ENCODE measurements at places on chromosomes 2 and 18.

DNA sequence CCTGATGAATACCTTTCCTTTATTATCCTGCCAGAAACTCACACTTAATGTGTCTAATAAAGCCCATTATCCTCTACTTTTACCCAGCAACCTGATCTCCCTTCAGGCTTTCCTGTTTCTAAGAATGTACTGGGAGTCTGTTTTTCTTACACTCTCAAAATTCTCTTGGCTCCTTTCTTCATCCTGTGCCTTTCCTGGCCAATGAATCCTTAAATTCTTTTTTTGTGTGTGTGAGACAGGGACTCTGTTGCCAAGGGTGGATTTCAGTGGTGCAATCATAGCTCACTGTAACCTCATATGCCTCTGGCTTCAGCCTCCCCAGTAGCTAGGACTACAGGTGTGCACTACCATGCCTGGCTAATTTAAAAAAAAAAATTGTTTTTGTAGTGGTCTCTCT is 72.7 kb downstream of the MAP2 start:
- no peak for DNase-seq

- no peak for DNase-seq
Measured at GRCh38 chr2:154455866-154456265, 242.6 kb upstream of the KCNJ3 start.

- DNase-seq: no peak
Measured at GRCh38 chr2:24439280-24439970, 51.6 kb upstream of the NCOA1 start.

GRCh38 chr18:23227726-23228070 is 92.4 kb downstream of the CABLES1 start:
- DNase-seq: no peak

DNA sequence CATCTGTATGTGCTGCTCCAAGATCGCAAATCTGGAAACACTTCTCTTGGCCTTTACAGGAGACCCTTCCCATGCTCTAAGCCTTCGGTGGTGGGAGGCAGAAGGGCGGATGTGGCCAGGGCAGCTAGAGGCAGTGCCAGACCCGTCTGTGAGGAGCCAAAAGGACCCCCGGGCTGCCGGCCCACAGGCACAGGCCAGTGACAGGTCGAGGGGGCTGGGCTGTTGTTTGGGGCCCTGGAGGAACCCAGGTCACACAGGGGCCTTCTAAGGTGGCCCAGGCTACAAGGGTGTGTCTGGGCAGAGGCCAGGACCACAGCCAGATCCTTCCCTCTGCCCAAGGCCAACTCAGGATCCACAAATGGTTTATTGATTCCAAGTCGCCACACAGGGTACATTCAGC is 49.4 kb downstream of the SLC66A2 start:
- peak; percentile 10 for DNase-seq

GRCh38 chr2:122034777-122035176 is 279.3 kb downstream of the TSN start:
- no peak for DNase-seq

DNA sequence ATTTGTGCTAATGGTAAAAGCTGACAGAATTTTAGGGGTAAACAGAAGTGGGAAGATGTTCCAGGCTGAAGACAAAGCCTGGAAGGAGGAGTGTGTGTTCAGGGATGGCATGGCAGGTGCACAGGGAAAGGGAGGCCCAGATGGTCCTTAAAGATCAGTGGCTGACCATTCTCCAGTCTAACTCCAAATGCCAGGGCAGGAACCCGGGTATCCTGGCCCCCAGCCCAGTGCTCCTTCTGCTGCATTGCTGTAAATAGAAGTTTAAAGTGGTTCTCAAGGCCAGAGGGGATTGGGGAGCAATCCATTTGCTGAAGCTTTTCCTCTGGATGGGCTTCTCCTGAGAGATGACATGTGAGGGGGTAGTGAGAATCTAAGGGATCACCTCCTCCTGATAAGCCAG is 158.6 kb downstream of the CTIF start:
- no peak for DNase-seq

DNA sequence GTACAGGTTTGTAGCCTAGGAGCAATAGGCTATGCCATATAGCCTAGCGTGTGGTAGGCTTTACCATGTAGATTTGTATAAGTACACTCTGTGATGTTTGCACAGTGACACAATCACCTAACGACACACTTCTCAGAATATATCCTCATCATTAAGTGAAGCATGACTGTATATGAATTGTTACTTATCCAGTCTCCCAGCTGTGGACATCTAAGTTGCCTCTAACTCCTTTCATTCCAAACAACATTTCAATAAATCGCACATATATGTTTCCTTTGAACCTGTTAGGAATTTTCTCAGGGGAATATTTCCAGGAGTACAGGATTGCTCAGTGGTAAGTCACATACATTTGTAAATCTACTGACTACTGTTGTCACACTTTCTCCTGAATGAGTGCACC is 90.0 kb downstream of the ARHGAP15 start:
- DNase-seq: no peak

- no peak for DNase-seq
Measured at GRCh38 chr18:79434607-79435401, 39.1 kb downstream of the NFATC1 start.

- DNase-seq: no peak
Measured at GRCh38 chr2:167132066-167132465, 243.8 kb downstream of the XIRP2 start.

GRCh38 chr18:27202741-27203140 is 17.6 kb upstream of the CHST9 start:
- no peak for DNase-seq

- DNase-seq: peak; percentile 68
Measured at GRCh38 chr18:79519751-79520477, 124.2 kb downstream of the NFATC1 start.
